ENCODE measurements at places on chromosomes 16 and 17.

DNA sequence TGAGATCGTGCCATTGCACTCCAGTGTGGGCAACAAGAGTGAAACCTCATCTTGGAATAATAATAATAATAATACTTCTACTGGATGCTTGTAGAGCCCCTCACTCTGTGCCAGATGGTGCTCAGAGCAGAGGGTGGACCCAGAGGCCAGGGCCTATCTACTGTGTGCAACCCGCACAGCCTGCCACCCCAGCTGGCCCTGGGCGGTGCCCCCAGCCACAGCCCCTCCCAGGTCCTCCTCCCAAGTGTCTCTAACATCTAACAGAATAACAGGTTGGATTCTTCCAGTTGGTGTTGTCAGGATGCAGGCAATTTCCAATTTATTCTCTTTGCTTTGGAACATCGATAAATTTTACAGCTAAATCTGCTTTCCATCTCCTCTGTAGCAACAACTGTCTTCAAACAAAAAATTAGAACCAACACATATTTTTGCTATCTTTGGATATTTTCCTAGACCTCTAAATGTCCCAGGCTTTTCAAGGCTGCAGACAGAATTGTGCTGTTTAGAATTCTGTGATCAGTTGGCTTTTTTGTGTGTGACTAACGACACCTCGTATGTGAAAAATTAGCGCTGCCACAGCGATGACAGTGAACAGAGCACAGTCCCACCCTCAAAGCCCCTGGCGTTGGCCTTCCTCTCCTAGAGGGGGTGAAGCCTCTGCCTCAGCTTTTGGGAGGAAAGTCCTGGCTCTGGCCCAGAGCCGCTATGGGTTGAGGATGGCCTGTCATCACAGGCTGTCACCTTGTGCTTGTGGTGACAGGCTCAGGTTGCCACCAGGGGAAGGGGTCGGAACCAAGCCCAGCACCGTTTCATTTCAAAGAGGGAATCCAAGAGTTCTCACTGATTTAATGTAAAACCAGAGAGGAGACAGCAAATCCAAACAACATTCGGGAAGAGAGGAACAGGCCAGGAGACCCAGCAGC is 7.6 kb upstream of the EVPL start:
- DNase-seq, result no peak

DNA sequence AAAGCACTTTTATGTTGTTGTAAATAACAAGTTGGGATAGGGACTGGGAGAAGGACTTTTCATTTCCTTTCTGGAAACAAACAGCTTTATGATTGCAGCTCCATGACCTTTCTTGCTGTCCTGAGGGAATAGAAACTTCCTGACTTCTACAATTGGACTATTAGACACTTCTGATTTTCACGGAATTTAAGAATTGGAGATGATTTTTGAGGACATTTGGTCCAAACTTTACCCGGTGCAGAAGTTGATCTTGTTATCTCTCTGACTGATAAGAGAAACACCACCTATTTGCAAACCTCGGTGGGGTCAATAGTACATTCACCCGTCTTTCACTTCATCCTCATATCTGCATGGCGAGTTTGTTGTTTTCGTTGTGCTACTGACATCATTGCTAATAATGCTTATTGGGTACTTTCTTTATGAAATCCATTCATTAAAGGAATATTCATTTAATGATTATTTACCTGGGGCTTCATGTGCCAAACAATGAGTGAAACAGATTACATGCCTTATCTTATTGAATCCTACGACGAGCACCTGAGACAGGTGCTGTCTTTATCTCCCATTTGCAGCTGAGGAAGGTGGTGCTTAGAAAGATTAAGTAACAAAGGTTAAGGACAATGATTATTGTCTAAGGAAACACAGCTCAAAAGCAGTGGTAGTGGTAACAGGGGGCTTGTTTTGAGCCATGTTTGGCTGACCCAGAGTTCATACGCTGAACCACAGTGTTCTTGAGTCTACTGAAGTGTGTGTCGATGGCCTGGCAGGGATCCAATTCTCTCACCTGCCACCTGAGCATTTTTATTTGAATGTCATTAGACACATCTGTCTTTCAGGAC is 176.9 kb upstream of the FAM20A start:
- no peak for DNase-seq

GRCh38 chr17:41618341-41619035 is 5.9 kb downstream of the KRT17 start:
- DNase-seq, result no peak

GRCh38 chr17:76536511-76537287 is 810 bp downstream of the CYGB start:
- DNase-seq, result no peak

DNA sequence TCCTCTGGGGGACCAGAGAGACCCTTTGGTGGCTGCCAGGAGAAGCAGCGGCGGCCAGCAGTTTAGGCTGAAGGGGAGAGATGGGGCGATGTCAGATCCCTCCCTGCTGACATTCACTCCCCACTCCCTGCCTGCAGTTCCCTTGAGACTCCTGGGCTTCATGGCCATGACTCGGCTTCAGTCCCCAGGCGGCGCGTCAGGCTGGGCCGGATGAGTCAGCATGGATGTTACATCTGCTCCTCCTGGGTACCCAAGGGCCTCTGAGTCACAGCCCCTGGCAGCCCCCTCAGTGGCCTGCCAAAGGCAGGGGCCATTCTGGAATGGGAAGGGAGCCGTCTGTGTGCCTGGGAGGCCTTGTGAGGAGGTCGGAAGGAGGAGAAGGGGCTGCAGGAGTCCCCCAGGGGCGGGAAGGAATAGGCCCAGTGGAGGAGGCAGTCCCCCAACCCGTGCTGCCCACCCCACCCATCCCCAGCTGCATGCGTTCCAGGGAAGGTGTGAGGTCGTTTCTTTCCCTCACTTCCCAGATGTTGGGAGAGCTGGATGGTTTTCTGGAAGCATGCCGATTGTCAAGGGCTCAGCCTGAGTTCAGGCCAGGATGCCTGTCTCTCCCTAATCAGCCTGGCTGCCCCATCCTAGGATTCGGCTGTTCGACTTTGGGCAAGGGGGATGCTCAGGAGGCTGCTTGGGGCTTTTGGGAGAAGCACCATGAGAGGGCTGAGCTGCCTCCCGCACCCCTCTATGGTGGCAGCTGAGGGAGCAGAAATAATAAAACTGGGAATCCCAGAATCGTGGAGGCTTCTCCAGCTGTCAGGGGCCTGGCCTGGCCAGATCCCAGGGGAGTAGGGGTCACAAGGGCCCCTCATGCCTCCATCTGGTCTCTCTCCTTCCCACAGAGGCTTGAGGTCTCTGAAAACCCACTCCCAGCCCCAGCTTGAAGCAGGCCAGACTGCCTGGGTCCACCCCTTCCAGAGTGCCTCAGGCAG is 9.7 kb downstream of the RHBDL3 start:
- no peak for DNase-seq

DNA sequence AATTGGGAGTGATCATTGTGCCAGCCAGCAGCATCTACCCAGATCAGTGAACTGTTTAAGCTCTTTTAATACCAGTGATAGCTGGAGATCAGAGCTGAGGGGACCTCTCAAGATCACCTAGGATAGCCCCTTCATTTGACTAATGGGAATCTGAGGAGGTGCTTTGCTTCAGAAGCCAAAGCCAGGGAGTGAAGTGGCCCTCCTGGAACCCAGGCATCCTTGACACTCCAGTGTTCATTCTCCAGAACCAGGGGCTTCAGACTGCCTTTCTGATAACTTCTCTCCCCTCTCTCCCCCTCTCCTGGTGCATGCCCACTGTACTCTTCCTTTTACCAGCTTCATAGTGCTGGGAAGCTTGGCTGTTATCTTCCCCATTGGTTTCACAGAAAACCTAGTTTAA is 48.0 kb upstream of the SLC12A3 start:
- DNase-seq, result no peak

GRCh38 chr16:71448274-71448866 is 6.5 kb upstream of the TLE7 start:
- no peak for DNase-seq

GRCh38 chr16:35906440-35906839 is 2447.0 kb downstream of the TP53TG3F start:
- no peak for DNase-seq

DNA sequence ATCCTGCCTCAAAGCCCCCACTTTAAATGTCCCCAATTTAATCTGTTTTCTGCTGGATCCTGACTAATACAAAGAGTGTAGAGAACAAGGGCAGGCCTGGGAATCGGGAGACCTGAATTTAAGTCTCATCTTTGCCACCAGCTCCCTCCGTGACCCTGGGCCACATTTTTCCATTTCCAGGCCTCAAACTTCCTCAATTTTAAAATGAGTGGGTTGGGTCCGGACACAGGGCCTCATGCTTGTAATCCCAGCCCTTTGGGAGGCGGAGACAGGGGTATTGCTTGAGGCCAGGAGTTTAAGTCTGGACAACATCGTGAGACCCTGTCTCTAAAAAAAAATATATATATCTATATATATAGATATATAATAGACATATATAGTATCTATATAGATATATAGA is 61.4 kb downstream of the SRL start:
- no peak for DNase-seq

GRCh38 chr17:45948498-45948880 is 50.6 kb upstream of the STH start:
- DNase-seq, result no peak

DNA sequence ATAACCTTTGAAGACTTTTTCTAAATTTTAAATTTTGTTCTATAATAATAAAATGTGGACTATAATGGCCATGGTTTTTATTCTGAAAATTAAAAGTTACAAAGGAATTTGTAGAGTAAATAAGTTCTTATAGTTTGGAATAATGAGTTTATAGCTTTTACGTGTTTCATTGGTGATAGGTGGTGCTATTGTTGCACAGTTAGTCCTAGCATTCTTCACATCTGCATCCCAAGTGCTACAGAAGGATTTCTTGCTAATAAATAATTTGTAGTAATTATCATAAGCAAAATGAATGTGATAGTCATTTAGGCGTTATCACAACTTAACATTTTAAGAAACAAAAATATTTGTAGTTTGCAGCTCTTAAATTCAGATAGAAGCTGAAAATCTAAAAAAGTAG is 67.9 kb downstream of the BCAS3 start:
- no peak for DNase-seq

GRCh38 chr16:77511053-77511452 is 76.2 kb upstream of the ADAMTS18 start:
- no peak for DNase-seq

DNA sequence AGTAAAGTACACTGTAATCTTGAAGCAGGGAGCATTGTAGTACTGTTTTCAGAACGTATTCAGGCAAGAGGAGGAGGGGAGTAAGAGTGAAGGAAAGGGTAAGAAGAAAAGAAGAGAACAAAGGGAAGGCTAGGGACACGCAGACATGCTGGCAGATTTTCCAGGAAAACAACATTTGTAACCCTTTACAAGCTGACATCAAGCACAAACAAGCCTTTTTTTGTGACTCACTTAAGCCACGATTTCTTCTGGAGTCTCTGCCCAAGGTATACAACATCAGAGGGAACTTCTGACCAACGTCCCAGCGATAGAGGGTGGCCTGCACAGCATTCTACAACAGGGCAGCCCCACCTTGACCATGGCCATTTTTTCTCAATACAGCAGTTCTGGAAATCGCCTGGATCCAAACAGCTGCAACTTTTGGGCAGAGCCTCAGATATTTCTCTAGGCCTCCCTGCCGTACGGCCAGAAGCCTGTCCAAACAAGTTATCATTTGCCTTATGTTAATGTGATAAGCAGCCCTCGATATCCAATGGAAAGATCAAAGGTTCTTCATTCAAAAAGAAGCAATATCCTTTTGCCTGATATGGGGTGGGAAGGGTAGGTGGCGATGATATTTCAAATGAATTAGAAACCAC is 247.3 kb downstream of the ZFHX3 start:
- DNase-seq, result no peak

- no peak for DNase-seq
Observed at GRCh38 chr16:78871241-78871640, 729.3 kb downstream of the MAF start.
